ENCODE measurements at places on chromosomes 1 and 21.

- no peak for DNase-seq
Measured at GRCh38 chr1:85199667-85200462, 951 bp downstream of the SYDE2 start.

GRCh38 chr1:54864460-54865208 is 22.4 kb downstream of the DHCR24 start:
- DNase-seq, result no peak

DNA sequence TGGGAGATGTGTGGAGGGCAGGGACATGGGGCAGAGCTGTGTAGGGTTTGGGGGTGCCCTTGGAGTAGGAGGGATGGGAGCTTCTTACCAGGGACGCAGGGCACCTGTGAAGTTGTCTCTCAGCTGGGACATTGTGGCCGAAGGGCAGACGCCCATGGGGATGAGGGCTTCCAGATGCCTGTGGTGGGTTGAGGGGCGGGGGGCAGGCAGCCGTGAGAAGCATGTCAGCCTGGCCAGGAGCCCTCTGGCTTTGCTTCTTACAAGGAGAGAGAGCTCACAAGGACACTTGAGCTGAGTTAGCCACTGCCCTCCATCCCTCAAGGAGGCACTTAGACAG is 8.5 kb downstream of the A3GALT2 start:
- no peak for DNase-seq

- no peak for DNase-seq
Measured at GRCh38 chr1:115790846-115791245, 22.3 kb upstream of the CASQ2 start.

DNA sequence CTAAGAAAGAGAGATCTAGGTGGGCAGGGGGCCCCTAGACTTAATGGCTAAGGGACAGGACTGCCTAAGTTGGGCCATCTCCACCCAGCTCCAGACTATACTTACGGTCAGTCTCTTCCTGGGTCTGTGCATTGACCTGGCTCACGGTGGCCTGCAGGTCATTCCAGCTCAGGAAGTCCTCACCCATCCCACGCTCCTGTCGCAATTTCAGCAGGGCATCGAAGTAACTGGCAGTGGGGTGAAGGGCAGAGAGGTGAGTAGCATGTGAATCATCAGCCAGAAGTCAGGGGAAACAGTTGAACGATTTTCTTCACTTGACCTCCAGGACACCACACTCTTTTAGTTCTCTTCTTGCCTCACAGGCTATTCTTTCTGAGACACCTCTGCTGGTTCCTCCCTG is 20.5 kb downstream of the IQGAP3 start:
- no peak for DNase-seq

- peak; percentile 96 for DNase-seq
Measured at GRCh38 chr1:16613185-16614147, at the start of gene NBPF1. Gene NBPF1, minus strand, starts transcription at chr1:16613564.

- no peak for DNase-seq
Measured at GRCh38 chr21:43281661-43282357, 113.0 kb downstream of the CRYAA start.

DNA sequence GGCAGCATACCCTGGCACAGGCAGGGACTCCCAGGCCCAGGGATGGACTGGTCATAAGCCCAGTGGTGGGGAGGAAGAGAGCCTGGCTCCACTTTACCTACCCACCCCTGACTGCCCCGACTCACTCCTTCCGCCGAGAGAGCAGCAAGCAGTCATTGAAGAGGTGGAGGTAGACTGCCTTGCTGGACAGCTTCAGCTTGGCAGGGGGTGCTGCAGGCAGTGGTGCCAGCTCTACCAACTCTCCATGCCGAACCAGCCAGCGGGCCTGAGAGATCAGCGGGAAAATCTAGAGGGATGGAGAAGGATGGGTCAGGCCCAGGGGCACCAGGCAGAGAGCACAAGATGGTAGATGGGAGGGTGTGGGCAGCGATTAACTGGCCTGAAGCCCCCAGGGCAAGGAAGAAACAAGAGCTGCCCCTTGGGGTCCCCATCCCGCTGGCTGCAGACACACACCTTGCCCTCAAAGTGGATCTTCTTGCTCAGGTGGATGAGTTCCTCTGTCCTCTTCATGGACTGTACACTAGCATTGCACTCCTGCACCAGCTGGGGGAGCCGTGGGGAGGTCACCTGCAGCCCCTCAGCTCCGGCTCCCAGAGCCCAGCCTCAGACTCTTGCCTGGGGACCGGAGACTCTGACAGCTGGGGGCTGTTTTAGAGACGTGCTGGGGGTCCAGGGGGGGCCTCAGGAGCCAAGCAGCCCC is 7.7 kb downstream of the ARHGEF19 start:
- no peak for DNase-seq

DNA sequence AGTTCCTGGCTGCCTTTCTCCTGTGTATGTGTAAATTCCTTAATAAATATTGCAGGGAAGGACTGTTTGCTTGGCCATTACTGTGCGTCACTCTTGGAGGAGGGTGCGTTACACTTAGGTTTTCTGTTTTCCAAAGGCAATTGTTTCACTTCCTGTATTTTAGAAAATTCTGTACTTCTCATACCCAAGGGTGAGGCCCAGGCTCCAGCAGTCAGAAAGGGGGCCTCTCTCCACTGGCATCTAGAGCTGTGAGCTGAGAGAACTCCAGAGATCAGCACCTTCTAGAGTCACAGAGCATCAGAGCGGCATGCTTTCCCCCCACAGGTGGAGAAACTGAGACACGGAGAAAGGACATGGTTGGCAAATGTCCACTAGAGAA is 27.0 kb upstream of the ZFP69B start:
- no peak for DNase-seq

GRCh38 chr1:91059157-91059556 is 37.3 kb upstream of the ZNF644 start:
- DNase-seq, result no peak

- no peak for DNase-seq
Measured at GRCh38 chr1:46065405-46065804, 67.0 kb downstream of the PIK3R3 start.

DNA sequence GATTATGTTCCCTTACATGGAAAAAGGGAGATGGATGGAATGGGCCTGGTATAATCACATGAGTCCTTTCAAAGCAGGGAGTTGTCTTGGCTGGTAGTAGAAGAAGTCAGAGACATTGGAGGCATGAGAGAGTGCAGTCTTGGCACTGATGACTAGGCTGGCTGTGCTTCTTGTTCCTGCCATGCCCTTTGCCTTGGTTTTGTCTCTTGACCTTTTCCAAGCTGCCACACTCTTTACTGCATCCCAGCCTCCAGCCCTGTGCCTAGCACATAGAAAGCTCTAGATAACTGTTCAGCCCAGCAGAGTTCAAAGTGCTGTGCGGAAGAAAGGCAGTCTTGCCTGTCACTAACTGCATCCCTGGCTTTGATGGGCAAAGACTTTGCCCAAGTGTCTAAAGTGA is 412.6 kb downstream of the PRDM2 start:
- DNase-seq, result no peak

DNA sequence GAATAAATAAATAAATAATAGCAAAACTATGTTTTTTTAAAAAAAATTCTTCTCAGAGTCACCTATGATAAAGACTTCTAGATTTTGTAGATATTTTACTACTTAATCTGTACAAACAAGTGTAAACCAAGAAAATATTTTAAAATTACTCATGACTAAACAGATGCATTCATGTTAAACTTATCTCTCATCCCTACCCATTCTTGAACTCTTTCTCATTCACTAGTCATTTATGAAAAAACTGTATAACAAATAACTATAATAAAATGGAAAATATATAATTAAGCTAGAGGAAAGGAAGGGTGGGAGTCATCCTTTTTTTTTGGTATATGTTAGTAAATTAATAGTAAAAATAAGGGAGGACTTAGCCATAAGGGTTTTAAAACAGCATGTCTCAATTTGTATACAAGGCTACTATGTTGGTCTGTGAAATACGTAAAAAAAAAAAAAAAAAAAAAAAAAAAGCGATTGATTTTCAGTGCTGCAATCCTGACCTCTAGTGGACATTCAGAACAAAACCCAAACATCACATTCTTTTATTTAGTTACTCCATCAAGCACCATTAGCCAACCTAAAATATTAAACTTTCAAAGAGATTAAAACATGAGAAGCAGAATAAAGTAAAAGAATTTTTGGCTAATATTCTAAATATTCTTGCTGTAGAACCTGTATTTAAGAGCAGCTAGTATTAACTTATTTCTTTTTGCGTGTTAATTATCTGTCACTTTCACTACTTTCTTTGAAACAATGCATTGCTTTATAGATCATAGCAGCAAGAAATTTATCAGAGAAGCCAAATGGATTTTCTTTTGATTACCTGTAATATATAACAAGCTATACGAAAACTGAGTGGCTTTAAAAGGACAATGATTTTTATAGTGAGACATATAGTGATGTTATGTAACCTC is 255.8 kb upstream of the CACYBP start:
- DNase-seq, result peak; percentile 39

GRCh38 chr1:39576016-39576657 is 453 bp downstream of the PABPC4 start:
- DNase-seq, result peak; percentile 20

DNA sequence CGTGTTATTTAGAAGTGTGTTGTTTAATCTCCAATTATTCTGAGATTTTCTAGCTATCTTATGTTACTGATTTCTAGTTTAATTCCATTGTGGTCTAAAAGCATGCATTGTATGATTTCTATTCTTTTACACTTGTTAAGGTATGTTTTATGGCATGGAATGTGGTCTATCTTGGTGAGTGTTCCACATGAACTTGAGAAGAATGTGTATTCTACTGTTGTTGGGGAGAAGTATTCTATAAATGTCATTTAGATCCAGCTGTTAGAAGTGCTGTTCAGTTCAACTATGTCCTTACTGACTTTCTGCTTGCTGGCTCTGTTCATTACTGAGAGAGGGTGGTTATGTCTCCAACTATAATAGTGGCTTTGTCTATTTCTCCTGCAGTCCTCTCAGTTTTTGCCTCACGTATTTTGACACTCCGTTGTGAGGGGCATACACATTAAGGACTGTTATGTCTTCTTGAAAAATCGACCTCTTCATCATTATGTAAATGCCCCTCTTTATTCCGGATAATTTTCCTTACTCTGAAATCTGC is 12.0 kb upstream of the PLA2G5 start:
- DNase-seq, result peak; percentile 34

DNA sequence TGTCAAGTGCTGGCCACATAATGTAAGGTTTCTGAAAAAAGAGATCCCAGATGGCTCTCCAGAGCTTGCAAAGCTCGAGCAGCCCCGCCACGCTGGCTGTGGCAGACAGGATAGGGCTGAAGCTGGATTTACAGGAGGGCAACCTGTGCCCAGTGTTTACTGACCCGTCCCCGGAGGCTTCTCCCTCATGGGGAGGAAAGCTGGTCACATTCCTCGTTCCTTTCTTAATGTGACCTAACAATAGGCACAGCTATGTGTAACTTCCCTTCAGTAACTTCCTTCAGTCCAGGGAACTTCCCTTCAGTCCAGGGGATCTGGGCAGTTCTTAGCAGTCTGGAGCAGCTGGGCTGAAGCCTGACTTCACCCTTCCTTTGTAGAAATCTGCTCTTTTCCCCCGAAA is 7.7 kb downstream of the SLFNL1 start:
- DNase-seq, result no peak

DNA sequence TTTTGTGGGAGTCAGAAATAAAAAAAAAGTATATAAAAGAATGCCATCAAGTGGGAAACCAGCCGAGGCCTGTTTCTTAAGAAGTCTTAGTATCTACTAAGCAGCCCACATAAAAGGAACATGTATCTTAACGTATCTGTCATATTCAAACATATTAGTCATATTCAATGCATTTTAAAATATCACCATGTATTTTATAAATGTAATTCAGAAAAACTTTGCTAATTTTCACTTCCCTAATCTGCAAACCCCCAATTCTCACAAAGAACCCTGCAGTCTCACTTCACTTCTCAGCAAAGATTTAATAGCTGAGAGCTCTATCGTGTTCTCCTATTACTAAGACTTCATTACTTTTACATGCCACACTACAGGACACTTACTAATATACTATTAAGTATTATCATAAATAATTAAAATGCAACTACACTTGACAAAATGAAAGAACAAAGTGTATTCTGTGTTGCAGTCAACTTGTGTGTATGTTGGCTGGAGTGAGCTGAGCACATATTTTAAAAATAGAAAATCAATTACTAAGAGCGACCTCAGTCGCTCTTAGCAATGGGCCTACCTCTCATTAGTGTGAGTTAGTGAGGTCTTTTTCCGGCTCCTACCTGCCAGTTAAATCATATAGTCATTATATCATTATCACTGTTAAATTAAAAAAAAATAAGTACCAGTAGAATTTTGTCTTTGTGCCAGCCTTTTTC is 484.3 kb downstream of the LMO4 start:
- peak; percentile 16 for DNase-seq

DNA sequence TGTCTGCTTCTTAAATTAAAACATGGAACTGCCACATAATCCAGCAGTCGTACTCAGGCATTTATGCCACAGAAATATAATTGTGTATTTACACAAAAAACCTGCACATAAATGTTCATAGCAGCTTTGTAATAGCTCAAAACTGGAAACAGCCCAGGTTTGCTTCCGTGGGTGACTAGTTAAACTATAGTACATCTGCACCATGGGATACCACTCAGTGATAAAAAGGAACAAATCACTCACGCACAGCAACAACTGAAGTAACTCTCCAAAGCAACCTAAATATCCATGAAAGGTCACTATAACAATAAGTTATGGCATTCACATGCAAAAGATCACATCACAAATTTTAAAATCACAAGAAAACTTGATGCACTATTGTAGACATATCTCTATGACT is 64.4 kb downstream of the KCNT2 start:
- no peak for DNase-seq

DNA sequence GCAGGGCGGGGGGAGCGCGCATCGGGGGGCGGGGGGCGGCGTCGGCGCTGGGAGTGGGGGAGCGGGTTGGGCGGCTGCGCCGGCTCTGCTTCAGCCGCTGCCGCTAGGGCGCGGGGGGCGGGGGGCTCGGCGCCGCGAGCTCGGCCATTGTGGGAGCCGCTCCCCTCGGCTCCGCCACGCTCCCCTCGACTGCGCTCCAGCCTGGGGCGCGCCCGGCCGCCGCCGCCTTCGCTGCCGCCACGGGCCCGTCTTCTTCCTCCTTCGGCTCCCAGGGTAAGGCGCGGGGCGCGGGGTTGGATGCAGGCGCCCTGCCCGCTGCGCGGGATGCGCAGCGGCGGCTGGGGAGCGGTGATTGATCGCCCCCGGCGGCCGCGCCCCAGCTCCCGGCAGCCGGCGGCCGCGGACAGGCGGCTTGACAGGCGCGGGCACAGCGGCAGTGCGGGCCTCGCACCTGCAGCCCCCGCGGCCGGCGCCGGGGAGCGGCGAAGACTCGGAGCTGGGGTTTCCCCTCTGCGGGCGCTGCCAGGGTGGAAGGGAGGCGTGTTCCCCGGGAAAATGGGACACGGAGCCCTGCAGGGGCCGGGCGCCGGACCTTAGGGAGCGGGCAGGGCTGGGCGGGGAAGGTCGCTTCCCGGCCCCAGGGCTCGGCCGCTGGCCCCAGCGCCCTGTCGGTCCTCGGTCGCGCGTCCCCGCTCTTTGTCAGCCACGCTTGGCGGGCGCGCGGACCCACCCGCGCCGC is 55.3 kb downstream of the NDUFS5 start:
- no peak for DNase-seq
